ENCODE measurements at places on chromosomes 7 and 10.

- peaks cover 41% of the 10 kb centered on the region for H3K4me1 ChIP-seq
- peaks cover 4% of the 10 kb centered on the region for H3K36me3 ChIP-seq
- no peaks in the 10 kb centered on the region for H3K27me3 ChIP-seq
Observed at GRCh38 chr7:91946549-91946948, 5.9 kb downstream of the AKAP9 start.

DNA sequence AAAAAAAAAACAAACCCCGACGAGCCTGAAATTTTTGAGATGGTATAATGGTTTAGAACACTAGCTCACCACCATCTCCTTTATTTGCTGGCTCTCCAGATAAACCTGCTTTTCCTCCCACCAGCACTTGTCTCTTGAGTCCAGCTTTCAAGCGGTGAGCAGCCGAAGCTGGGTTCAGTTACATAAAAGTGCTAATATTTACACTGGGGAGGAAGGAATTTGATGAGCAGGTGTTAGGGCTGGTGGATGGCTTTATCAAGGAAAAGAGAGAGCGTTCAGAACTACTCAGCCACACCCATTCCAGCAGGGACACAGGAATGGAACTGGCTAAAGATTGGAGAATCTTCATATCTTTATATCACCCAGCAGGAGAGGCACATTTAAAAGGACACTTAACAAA is 6.6 kb upstream of the CALML3 start:
- peaks cover 3% of the 10 kb centered on the region for H3K27me3 ChIP-seq
- DNase-seq = no peak
- H3K4me3 ChIP-seq = no peak overlapping the region
- H3K4me1 ChIP-seq = peaks cover 5% of the 10 kb centered on the region

DNA sequence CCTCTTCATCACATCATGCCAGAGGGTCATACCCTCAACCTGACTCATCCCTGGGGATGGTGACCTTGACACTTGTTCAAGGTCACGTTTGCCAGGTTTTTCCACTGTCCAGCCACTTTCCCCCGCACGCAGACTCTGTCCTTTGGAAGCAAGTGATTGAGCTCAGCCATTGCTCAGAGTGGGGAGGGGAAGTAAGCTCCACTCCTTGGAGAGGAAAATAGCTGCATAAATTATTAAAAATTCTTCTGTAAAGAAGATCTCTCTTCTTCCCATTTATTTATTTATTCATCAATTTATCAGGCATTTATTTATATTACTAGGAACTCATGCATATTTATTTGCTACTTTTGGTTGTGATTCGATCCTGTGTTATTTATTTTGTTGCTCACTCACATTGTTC is 88.0 kb downstream of the GLRX3 start:
- H3K27ac ChIP-seq = no peak overlapping the region
- no peak overlapping the region for H3K4me3 ChIP-seq
- DNase-seq = no peak
- H3K36me3 ChIP-seq = peaks cover 2% of the 10 kb centered on the region
- no peaks in the 10 kb centered on the region for H3K27me3 ChIP-seq
- no peaks in the 10 kb centered on the region for H3K4me1 ChIP-seq

DNA sequence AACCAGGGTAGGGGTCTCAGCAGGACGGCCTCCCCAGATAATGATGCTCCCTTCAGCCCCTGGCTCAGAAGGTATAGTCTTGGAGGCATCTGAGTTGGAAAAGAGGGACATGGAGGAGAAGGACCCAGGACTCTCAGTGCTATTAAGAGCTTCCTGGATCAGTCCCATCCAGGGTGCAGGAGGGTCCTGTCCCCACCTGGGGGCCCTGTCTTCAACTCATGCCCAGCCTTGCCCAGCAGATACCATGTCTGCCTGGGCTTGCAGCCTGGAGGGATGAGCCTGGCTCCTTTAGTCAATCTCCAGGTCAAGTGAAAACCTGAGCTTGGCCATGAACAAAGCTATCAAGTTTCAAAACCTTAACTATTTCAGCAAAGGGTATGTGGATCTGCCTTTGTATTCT is 67.6 kb downstream of the PRTFDC1 start:
- no peak for DNase-seq
- H3K27me3 ChIP-seq = no peaks in the 10 kb centered on the region
- peaks cover 8% of the 10 kb centered on the region for H3K36me3 ChIP-seq
- peaks cover 48% of the 10 kb centered on the region for H3K4me1 ChIP-seq
- no peak overlapping the region for H3K27ac ChIP-seq
- H3K4me3 ChIP-seq = no peak overlapping the region

DNA sequence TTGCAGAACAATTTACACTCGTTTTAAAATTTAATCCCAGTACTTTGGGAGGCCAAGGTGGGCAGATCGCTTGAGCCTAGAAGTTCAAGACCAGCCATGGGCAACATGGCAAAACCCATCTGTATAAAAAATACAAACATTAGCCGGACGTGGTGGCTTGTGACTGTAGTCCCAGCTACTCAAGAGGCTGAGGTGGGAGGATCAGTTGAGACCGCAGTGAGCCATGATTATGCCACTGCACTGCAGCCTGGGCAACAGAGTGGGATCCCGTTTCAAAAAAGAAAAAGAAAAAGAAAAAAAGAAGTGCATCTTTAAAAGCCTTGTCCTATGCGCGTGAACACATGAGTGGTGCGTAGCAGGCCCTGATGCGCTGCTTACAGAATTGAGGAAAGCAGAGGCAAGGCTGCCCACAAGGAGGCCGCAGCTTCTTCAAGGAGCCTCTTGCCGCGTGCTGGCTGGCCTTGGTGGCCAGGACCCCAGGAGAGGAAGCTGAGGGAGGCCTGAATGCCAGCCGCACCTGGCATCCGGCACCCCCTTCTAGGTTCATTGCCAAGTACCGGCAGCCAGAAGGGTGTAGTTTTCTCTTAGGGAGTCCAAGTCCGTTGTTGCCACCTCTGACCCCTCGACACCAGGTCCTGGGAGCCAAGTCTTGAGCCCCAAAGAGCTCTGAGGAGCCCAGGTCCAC is 124.5 kb downstream of the UBE2H start:
- H3K27ac ChIP-seq = no peak overlapping the region

DNA sequence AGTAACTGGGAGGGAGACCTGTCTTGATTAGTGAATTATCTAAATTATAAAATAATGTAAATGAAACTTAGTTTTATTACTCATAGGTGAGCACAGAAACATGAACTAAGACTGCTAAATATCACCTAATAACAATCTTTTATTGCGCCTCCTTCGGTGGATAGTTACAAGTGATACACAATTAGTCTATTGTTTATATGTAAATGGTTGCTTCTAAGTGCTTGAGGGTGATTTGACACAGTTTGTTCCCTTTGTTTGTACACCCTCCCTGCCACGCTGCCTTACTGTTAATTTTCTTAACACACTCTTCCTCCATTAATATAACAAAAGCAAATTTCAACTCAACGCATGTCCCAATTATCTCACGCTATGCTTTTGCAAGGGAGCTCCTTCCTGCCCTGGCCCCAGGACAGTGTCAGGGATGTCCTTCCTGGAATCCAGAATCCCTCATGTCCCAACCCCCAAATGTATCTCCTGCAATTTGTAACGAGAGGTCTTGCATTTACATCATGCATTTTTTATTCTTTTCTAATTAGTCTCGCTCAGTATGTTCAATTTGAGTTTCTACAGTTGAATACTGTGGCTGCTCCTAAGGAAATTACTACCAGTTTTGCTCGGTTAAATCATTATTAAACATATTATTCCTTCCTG is 4.2 kb downstream of the NPSR1 start:
- no peaks in the 10 kb centered on the region for H3K4me1 ChIP-seq
- no peak for DNase-seq
- H3K4me3 ChIP-seq = no peak overlapping the region
- H3K27ac ChIP-seq = no peak overlapping the region
- H3K36me3 ChIP-seq = no peaks in the 10 kb centered on the region

DNA sequence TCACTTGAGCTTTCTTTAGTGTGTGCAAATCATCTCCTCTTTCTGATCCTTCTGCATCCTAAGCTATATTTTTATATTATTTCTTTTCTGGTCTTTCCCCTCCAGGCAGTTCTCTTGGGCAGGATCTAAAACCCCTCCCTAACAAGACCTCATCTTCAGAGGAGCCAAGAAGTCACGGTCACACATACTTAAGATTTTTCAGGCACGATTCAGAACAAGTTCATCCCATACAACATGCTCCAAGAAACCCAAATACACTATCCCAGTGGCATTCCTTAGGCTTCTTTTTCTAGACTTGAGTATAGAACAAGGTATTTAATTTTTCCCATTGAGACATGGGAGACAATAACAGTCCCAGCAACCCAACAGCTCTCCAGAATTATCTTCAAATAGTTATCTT is 1251.5 kb downstream of the DNAJB9 start:
- no peak for DNase-seq
- peaks cover 1% of the 10 kb centered on the region for H3K27me3 ChIP-seq
- no peak overlapping the region for H3K4me3 ChIP-seq
- H3K4me1 ChIP-seq = no peaks in the 10 kb centered on the region

DNA sequence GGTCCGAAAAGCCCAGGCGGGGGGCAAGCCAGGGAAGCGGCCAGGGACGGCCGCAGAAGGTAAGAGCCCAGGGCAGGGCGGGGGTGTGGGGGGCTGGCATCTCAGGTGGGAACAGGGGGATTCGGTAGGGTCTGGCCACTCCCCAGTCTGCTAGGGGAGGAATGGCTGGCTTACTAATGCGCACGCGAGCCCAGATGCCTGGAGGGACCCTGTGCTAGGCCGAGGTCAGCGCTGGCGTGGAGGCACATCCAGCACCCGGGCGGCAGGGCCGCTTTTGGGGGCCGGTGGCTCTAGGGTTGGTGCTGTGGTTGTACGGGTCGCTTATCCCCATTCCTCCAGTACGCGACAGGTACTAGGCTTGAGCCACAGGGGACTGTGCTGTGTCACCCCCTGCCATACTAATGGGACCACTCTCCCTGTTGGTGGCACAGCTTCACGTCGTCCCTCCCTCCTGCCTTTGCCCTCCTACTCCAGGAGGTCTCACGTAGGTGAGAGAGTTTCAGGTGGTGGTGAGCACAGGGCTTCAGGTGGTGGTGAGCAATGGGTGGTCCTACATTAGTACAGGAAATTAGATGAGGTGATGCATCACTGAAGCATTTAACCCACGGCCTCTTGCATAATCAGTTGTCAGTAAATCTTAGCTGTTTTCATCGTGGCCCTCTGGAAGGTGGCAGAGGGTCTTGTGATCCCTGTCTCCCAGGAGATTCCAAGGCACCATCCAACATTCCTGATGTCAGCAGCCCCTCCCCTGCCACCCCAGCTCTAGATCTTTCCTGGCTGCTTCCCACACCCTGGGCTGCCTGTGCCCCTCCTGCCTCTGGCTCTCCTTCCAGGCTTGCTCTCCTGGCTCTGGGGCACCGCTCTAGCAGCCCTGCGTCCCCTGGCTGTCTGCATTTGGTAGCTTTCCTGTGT is 971 bp downstream of the AEBP1 start:
- no peak overlapping the region for H3K27ac ChIP-seq
- peaks cover 14% of the 10 kb centered on the region for H3K27me3 ChIP-seq
- no peaks in the 10 kb centered on the region for H3K36me3 ChIP-seq
- H3K4me3 ChIP-seq = peak overlapping the region; percentile 60
- peaks cover 8% of the 10 kb centered on the region for H3K4me1 ChIP-seq
- no peak for DNase-seq

DNA sequence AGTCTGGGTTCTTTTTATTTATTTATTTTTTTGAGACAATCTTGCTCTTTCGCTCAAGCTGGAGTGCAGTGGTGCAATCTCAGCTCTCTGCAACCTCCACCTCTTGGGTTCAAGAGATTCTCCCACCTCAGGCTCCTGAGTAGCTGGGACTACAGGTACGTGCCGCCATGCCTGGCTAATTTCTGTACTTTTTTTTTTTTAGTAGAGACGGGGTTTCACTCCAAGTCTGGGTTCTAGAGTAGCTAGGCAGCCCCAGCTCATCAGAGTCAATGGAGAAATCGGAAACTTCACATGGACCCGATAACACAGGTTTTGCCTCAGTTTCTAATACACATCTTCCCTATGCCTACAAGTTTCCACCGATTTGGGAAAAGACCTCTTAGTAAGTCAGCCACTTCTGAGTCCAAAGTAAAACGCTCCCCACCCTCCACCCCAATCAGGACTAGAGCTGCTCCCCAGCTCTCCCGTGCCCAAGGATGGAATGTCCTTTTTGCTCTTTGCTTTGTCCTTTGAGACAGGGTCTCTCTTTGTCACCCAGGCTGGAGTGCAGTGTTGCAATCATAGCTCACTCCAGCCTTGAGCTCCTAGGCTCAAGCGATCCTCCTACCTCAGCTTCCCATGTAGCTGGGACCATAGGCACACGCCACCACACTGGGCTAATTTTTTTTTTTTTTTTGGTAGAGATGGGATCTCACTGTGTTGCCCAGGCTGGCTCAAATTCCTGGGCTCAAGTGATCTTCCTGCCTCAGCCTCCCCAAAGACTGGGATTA is 3.8 kb upstream of the SERPINE1 start:
- peaks cover 53% of the 10 kb centered on the region for H3K27me3 ChIP-seq
- peaks cover 35% of the 10 kb centered on the region for H3K4me1 ChIP-seq
- H3K27ac ChIP-seq = no peak overlapping the region
- no peak for DNase-seq
- H3K4me3 ChIP-seq = no peak overlapping the region

GRCh38 chr10:35167342-35167741 is 40.7 kb downstream of the CREM start:
- H3K36me3 ChIP-seq = peaks cover 2% of the 10 kb centered on the region
- no peaks in the 10 kb centered on the region for H3K27me3 ChIP-seq
- H3K4me1 ChIP-seq = peaks cover 4% of the 10 kb centered on the region

All from activated CD4-positive, alpha-beta memory T cell treated with anti-CD3 and anti-CD28 coated beads for 36 hours (primary cell).